ENCODE measurements at places on chromosomes 12 and 14.
A peak's percentile ranks its signal among the peaks of the same experiment; 100 is the strongest.

DNA sequence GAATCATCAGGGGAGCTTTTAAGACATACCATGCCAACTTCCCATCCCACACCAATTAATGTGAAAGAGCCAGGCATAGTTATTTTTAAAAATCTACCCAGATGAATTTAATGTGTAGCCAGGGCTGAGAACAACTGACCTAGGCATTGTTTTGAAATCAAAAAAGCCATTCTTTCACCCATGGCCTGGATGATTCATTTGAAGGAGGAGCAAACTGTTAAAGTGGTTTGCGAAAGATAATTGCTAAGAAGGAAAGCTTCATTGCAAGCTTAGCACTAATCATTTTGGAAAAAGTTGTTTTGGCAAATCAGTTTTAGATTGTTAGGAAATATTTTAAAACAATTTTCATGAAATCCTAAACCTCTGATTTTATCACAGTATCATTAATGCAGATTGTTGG lies 2.1 kb upstream of the GTSF1 start:
- DNase-seq = no peak

- DNase-seq = no peak
Observed at GRCh38 chr12:71191509-71192196, 33.9 kb upstream of the TSPAN8 start.

GRCh38 chr12:53076461-53076860 lies 2.7 kb downstream of the SPRYD3 start:
- no peak for DNase-seq

- DNase-seq = no peak
Observed at GRCh38 chr12:91182636-91183455, at the start of gene DCN. DCN (minus strand) TSS chr12:91182817; CDS start chr12:91178552, 4,265 bp downstream.

GRCh38 chr12:82458101-82458500 lies 99.8 kb downstream of the METTL25 start:
- no peak for DNase-seq

DNA sequence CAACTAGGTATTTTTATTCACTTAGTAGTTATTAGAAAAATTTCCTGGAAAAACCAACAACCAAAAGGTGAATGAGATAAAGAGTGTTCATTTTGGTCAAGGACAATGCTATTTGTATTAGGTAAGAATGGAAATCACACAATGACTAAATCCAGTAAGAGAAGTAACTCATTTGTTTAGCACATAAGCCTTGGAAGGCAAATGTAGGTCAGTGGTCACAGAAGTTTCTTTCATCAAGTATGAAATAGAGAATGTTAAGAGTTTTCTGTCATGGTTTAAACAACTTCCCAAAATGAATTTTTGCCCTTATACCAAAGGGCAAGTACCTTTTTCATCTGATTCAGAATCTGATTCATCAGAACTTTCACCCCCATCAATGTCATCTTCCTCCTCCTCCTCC lies 101.7 kb downstream of the KIF21A start:
- peak; percentile 27 for DNase-seq

GRCh38 chr12:65536876-65537681 lies 258.6 kb downstream of the MSRB3 start:
- no peak for DNase-seq

DNA sequence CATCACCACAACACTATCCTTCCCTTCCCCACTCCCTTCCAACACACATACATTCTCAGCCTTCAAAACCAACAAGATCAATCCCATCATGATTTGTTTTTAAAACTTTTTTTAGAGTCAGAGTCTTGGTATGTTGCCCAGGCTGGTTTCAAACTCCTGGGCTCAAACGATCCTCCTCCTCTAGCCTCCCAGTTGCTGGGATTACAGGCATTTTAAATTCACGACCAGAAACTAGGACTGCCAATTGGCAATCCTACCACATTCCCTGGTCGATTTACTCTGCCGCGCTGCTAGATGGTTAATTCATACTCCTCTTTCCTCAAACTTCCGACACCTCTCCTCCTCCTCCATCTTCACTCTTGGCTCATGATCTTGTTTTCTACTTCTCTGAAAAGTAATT lies 37.5 kb upstream of the TMCC3 start:
- no peak for DNase-seq

GRCh38 chr14:62592877-62593276 lies 452.4 kb downstream of the KCNH5 start:
- DNase-seq = no peak

GRCh38 chr12:102479099-102479885 lies 1.1 kb downstream of the IGF1 start:
- no peak for DNase-seq
